ENCODE measurements at places on chromosomes 3 and 15.
A peak's percentile ranks its signal among the peaks of the same experiment; 100 is the strongest.

- DNase-seq, result peak; percentile 70
Measured at GRCh38 chr15:90860942-90861675, 7.3 kb upstream of the FURIN start.

DNA sequence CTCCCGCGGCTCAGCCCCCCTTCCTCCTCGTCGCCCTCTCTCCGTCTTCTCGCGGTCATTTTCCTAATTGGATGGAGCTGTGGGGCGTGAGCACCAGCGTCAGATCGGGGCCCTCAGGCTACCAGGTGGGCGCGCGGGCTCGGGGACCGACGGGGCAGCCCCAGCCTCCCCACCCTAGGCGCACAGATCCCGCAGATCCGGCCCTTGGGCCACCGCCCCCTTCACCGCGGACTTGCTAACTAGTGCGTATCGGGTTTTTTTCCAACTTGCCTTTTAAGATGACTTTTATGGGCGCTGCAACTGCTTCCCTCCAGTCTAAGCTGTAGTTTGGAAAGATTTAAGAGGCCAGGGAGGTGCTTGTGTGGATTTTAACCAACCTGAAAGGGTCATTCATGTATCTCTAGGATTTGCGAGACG is 1.3 kb downstream of the ZNF710 start:
- DNase-seq, result peak; percentile 40

GRCh38 chr3:152608696-152609594 is 226.0 kb upstream of the P2RY1 start:
- DNase-seq, result no peak

- DNase-seq, result no peak
Measured at GRCh38 chr3:120855665-120856437, 52.2 kb upstream of the STXBP5L start.

GRCh38 chr15:92636401-92636907 is 19.1 kb downstream of the FAM174B start:
- no peak for DNase-seq

DNA sequence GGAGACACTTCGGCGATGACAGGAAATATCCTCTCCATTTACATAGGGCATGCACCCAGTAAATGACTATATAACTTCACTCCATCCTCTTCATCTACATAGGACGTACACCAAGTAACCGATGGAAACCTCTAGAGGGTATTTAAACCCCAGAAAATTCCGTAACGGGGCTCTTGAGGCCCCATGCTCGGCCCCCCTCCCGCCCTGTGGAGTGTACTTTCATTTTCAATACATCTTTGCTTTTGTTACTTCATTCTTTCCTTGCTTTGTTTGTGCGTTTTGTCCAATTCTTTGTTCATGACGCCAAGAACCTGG is 7.5 kb upstream of the FAM107A start:
- no peak for DNase-seq

DNA sequence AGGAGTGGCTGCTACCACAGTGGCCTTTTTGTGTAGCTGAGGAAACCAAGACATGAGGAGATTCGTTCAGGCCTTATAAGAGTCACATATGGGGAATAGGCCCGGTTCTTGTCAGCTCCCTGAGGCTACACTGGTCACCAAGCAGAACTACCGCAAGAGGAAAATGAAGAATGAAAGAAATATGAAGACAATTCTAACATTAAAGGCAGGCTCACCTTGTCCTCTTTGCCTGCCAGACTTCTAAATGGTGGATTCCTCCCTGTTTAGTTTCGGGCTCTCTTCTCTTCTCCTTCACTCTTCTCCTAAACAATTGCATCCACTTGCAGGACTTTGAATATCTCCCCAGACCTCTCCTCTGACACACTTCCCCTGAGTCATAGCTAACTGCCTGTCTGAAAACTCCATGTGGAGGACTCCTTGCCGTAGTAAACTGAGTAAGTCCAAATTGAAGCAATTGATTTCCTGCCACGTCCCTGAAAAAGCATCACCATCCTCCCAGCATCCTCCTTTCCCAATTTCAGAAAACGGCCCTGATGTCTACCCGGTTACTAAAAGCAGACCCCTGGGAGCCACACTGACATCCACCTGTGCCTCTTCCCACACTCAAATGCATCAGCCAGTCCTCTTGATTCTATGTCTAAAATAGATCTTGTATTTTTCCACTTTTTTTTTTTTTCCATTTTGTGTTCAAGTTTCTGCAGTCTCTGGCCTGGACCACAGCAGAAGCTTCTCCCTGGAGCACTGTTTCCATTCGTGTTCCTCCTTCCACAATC is 30.3 kb upstream of the VEPH1 start:
- DNase-seq, result no peak

DNA sequence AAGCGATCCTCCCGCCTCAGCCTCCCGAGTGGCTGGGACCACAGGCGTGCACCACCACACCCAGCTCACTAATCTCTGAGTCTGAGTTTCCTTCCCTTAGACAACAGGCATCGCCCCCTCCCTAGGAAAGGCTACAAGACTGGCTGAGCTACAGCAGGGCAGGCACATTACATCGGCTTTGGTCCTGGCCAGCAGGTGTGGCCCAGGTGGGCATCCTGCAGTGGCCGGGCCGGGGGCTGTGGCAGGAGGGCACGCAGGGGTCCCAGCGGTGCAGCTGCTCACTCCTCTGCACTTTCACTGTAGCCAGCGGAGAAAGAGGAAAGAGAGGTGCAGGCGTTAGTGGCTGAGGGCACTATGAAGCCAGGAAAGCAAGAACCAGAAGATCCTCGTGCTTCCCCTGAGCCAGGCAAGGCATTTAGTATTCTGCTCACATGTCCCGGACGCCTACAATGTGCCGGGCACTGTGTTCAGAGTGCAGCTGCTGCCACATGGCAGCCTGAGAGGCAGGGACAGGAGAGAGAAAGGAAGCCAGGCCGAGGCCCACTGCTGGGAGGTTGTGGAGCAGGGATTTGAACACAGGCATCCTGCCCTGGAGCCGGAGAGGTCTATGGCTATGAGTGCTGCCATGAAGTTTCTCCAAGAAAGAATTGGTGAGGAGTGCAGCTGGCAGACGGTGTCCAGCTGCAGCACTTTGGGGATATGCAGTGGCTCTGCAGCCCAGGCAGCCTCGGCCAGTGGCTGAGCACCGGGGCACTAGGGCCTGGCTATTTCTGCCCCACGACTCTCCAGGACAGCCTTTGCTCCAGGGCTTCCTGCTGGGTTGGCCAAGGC is 22.3 kb downstream of the GRIP2 start:
- DNase-seq, result no peak

DNA sequence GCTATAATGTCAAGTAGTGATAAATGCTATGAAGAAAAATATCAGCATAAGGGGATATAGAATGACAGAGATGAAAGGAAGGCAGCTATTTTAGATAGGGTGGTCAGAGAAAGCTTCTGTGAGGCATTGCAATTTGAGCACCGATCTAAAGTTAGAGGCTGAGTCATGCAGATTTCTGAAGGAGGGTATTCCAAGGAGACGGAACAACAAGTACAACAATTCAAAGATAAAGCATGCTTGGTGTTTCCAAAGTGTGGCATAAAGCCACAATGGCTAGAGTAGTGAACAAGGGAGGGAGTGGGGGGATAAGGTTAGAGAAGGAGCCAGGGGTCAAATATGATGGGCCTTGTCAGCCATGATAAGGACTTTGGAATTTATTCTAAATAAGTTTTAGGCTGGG is 71.9 kb downstream of the PFN2 start:
- DNase-seq, result no peak

GRCh38 chr15:36879568-36880222 is 220.7 kb downstream of the MEIS2 start:
- DNase-seq, result no peak

GRCh38 chr3:43411429-43411828 is 125.1 kb downstream of the SNRK start:
- DNase-seq, result no peak

GRCh38 chr3:131403216-131403895 is 21.8 kb downstream of the NUDT16 start:
- DNase-seq, result no peak

GRCh38 chr3:103112273-103112672 is 677.5 kb downstream of the ZPLD1 start:
- DNase-seq, result no peak

DNA sequence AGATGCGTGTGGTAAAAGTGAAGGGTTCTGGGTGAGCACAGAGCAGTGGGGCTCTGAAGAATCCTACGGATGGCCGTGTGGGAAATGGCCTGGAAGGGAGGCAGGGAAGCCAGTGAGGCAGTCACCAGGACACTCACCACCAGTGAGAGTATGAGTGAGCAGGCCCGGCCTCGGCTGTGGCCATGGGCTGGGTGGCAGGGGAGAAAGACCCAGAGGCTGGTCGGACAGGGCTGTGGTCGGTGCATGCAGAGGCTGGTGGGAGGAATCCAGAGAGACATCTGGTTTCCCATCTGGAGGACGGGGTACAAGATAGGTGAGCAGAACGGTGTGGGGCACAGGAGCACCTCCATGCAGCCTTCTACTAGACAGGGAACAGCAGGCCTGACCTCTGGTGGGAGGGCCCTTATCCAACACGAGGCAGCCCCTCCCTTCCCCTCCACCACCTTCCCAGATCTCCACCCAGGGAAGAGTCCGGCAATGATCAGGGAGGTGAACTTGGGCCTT is 10.1 kb downstream of the PCSK6 start:
- DNase-seq, result no peak

GRCh38 chr15:96551196-96551595 is 220.7 kb downstream of the NR2F2 start:
- no peak for DNase-seq
